ENCODE measurements at places on chromosomes 5 and 9. TPM values are rescaled to one million over a fixed set of nuclear protein-coding genes. Genes with fewer than 3 reads are reported as not detected.

Gene KLHL3
- 3.8 TPM for total RNA-seq

Gene STK32A
- not detected for total RNA-seq

Gene ACTBL2
- not detected for total RNA-seq

Gene CNTNAP3B
- total RNA-seq, result not detected

Gene MARCHF3
- total RNA-seq, result 6.5 TPM

Gene CA9
- total RNA-seq, result not detected

Gene MEIKIN
- not detected for total RNA-seq

Gene CDKN2B-AS1
- total RNA-seq, result 4.8 TPM

Gene CACNA1B
- 0.05 TPM for total RNA-seq

Gene PCDHGB6
- total RNA-seq, result 0.37 TPM

Gene GADD45G
- total RNA-seq, result 34.2 TPM

Gene SPATA31E1
- not detected for total RNA-seq

Gene SLC36A3
- total RNA-seq, result not detected

Gene IFNE
- not detected for total RNA-seq

Gene LCN9
- total RNA-seq, result not detected

Gene ARSB
- 12.5 TPM for total RNA-seq

Gene CCNJL
- not detected for total RNA-seq

Gene INSL4
- not detected for total RNA-seq

Gene LCN12
- total RNA-seq, result 3.2 TPM

Gene ZNF474
- 0.25 TPM for total RNA-seq

Gene F2RL2
- total RNA-seq, result not detected

Gene SLC25A46
- total RNA-seq, result 52.7 TPM

Gene SPINK6
- total RNA-seq, result not detected

Gene HMCN2
- not detected for total RNA-seq

Gene F12
- 0.22 TPM for total RNA-seq

Gene IFNB1
- not detected for total RNA-seq

Gene OTP
- total RNA-seq, result not detected

Gene CKMT2
- total RNA-seq, result not detected
